ENCODE measurements at places on chromosomes 6 and 20.

DNA sequence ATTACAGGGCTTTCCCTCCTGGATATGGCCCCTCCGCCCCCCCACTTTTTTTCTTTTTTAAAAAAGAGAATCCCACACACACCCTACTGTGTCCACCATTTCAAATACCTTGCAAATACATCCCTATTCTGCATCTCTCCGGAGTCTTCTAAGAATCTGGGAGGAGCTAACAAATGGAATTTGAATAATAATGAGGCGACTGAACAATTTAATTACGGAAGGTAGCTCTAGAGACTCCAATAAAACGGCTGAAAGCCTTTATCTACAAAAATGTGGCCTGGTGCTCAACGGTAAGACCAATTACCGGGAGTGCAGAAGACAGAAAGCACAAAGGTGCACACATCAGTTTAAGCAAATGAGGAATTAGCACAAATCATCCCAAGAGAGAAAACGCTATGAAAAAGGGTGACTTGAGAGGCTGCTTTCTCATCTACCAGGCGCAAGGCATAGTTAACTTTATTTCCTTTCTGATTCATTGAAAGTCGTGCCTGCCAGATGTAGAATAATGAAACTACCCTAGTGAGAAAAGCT is 1.8 kb downstream of the RRAGD start:
- DNase-seq, result no peak

GRCh38 chr20:20690676-20691476 is 21.6 kb downstream of the RALGAPA2 start:
- DNase-seq, result no peak

- no peak for DNase-seq
These were observed 21.3 kb downstream of the PSMG4 start for GRCh38 chr6:3280091-3280490.

DNA sequence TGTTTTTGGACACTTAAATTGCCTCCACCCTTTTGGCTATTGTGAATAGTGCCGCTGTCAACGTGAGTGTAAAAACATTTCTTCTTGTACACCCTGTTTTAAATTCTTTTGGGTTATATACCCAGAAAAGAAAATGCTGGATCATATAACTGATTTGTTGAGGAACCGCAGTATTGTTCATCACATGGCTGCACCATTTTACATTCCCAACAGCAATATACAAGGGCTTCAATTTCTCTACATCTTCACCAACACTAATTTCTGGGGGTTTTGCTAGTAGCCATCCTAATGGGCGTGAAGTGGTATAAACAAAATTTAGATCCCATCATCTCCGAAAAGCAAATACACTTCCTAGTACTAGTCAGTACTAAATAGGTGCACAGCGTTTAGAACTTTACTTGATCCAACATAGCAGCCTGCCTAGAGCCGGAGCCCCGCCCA is 579 bp upstream of the BPHL start:
- no peak for DNase-seq

DNA sequence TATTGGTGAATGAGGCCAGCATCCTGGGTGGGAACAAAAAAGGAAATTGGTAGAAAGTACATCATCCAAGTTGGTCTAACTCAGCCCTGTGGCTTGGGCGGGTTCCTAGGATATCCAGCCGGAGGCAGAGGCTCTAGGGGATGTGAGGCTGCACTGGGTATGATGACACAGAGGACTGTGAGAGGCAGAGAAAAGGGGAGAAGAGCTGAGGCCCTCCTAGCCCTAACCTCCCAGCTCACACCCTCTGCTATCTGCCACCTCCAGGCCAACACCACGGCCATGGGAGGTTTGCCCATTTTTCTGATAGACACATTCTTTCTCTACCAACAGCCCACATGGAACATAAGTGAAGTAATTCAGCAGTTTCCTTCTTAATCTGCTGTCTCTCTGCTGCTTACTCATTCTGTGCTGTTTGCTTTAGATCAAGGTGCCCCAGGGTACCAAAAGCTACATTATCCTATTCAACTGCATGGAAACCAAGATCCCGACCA is 284.4 kb downstream of the ESR1 start:
- no peak for DNase-seq

- no peak for DNase-seq
These were observed 2.1 kb downstream of the MAP1LC3A start for GRCh38 chr20:34560614-34561013.

DNA sequence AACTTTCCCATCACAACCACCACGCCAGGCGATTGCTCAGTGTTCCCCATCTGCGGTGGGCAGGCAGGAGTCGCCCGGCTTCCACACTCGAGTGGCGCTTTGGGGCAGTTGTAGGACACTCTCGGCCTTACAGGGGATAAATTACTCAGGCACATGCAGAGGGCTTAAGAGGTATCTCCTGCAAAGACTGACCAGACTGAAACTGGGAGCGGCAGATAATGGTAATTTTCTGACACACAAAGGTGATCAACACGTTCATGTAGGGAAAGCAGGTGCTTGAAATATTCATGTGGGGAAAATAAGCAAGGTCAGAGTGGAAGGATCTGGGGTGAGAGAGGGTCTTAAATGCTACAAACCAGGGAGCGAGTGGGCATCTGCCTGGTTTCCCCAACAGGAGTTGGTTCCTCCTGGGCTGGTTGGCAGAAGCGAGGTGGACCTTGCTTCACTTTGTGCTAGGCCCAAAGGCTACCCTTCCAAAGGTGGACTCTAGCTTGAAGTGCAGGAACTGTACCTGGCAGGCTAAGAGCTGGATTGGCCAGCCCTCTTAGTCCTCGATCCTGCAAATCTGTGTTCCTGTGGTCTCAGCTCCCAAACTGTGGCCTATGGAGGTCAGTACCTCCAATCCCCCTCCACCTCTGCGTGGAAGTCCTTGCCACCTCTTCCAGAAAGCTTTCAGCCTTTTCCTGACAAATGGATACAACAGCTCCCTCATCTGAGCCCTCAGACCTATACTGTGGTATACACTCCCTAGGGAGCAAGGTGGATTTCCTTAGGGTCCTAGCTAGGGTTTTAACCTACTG is 16.7 kb downstream of the PLAGL2 start:
- no peak for DNase-seq

- DNase-seq, result no peak
These were observed 128.2 kb upstream of the SPACA1 start for GRCh38 chr6:87919416-87919815.

DNA sequence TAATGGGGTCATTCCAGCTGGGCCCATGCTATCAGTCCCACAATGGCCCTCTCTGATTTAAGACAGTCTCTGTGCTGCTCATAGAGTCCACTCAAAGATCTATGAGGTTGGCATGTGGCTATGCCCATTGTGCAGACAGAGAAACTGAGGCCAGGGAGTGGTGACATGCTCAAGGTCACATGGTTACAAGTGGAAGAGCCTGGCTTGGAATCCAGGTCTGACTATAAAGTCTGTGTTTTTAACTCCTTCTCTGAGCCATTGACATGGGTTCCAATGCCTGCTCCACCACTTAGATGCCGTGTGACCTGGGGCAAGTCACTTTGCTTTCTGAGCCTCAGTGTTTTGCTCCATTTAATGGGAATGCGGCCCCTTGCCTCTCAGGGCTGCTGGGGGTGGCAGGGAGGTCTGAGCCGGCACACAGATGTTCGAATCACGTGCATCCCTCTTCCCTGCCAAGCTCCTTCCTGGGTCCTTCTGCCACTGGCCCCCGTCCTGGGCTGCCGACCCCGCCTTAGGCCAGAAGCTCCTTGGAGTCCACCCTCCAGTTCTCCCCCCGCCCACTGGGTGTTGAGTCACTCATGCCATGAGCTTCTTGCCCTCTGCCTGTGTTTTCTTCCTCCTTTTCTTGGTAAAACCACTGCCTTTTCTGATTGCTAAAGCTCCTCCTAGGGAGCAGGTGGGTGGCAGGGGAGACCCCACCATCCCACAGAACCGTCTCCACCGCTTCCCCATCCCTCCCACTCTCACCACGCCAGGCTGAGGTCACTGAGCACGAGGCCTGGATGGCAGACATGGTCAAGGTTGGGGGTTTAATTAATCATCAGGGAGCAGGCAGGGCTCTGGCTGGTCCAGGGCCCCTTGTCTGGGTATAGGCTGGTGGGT is 35.7 kb downstream of the CEBPB start:
- peak; percentile 62 for DNase-seq

DNA sequence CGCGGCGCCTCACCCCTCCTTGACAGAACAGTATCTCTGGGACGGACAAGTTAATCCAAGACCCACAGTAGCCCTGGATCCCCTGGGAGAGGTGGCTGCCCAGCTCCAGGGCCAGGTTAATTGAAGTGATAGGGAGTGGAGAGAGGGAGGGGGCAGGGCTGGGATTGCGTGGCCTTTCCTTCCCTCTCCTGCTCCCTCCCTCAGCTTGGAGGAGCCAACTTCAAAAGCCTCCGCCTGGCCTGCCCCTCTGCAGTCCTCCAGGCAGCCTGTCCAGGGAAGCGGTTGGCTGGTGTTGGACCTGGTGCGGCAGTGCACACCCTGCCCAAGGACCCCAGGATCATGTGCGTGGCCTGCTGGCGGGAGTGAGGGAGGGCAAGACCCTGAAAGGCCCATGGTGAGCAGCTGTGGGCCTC is at the start of gene C20orf204:
Gene C20orf204, plus strand, starts transcription at position 250 of the 413 bp plus-strand sequence. Its CDS starts 142 bp downstream, at position 392.
- DNase-seq, result peak; percentile 65

DNA sequence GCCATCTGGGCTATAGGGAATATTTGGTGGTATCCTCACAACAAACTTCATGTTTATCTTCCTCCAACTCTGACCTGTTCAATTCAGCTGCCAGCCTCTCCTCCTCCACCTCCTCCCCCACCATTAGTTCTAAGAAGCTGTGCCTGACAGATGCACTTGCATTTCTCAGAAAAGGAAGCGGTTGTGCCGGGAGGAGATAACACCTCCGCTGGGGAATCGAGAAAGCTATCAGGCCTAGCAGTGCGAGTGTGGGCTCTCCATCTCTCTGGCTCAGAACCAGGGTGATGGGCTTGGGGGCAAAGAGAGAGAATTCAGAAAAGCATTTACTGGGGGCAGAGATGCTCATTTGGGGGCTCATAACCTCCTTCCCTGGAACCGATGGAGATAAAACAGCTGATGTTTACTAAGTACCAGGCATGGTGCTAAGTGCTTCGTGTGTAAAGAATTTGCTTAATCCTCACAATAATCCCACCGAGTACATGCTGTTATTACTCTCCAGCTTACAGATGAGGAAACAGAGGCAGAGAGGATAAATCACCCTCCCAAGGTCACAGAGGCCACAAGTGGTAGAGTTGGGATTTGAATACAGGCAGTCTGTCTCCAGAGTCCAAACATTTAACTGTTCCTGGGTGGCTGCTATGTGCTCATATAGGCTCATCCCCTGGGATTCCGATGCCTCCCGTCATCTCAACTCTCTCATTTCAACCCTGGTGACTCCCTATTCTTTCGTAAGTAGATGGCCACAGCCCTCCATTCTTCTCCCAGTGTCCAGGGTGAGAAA is 38.3 kb downstream of the COX4I2 start:
- peak; percentile 93 for DNase-seq

- DNase-seq, result peak; percentile 59
These were observed 15.6 kb upstream of the PRDM13 start for GRCh38 chr6:99590728-99591672.

DNA sequence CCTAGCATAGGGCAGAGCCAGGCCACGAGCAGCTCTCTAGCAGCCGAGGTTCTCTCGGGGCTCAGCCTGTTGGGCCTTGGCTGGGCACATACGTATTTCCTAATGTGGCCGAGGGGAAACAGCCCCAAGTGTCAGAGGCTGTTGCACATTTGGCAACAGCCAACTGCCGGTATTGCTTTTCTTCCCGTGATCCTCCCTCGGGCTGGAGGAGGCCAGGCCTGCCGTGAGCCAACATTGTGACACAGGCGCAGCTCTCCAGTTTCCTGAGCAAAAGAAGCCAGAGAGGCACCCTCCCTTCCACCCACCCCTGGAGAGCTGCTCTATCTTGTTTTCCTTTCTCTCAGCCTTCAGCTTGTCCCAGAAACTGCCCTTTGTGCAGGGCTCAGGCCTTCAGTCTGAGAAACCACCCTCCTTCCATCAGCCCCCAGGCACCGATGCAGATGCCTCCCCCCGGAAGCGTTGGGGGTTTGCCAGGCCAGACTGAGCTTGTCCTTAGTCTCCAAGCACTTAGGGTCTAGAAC is 5.1 kb upstream of the BPI start:
- no peak for DNase-seq

GRCh38 chr6:139014945-139015344 is 13.6 kb upstream of the ABRACL start:
- no peak for DNase-seq

GRCh38 chr20:32333988-32334885 is 23.9 kb upstream of the ASXL1 start:
- peak; percentile 70 for DNase-seq

DNA sequence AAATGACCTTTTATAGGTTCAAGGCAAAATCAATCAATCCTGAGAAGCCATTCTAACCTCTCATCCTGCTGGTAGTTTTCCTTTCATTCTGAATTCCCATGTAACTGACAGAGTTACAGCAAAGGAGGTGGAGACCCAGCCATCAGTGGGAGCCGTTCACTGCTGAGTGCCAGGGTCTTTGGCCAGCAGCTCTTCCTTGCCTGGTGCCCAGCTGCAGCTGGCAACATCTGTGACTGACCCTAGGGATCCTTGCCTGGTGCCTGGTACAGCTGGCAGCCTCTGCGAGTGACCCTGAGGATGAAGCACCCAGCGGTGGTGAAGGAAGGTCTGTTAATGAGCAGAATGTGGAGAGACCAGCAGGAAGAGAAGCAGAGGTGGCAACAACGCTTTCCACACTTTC is 314.6 kb downstream of the THBS2 start:
- DNase-seq, result peak; percentile 24

- no peak for DNase-seq
These were observed 63.2 kb downstream of the SLC24A3 start for GRCh38 chr20:19275630-19276071.

DNA sequence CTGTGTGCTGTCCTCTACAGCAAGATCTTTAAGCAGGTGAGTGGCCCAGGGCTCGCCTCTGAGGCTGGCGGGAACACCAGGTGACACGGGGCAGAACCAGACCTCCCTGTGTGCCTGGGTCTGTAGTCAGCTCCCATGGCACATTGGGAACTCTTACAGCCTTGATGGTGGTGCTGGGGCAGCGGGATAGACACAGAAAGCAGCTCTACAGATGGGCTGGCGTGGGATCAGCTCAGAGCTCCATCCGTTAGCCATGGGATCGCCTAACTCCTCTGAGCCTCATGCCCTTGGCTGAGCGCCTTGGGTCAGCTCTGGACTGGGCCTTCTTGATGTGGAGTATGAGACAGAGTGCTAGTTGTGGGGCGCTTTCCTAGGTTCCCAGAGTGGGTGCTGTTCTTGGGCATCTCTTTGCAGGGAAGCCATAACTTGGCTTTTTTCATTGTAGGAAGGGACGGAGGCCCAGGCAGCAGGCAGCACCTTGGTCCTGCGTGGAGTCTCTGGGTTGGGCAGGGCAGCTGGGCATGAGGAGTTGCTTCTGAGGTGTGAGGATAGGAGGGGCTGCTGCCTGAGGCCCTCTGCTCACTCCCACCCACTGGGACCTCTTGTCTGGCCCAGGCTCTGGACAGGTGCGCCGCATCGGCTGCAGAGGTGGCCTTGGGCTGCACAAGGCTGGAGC is 51.3 kb downstream of the EFCAB8 start:
- no peak for DNase-seq

DNA sequence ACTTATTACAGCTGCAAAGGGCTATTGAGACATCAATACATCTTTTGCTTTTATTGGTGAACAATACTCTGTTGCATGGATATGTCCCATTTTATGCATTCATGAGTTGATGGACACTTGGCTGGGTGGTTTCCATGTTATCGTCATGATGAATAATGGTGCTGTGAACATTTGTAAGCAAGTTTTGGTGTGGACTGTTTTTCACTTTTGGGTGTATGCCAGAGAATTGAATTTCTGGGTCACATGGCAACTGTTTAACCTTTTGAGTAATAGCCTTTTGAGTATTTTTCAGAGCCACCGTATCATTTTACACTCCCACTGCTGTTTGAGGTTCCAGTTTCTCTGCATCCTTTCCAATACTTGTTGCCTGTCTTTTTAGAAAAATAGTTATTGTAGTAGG is 107.0 kb downstream of the JARID2 start:
- DNase-seq, result no peak

Measured in activated CD4-positive, alpha-beta T cell treated with anti-CD3 and anti-CD28 coated beads, Interleukin-2, amount 10 ng/mL, durations not matched to agents 24 days and 14 days (primary cell).